Stimulated activated CD8-positive, alpha-beta memory T cell treated with anti-CD3 and anti-CD28 coated beads, Interleukin-7, amount 100 ng/mL, for 24 hours (primary cell): ENCODE measurements at places on chromosomes 3 and 15.

DNA sequence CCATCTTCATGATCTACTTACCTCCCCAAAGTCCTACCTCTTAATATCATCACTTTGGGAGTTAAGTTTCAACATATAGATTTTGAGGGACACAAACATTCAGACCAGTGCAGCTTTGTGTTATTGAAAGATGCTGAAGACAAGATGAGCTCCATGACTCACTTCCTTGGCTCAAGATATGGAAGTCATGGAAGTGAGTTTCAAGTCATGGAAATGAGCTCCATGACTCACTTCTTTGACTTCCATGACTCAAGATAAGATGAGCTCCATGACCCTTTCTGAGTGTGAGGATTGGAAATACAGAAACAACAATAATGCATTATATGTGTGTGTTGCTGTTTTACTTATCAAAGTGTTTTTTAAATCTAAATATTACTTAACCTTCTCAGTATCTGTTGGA lies 170.2 kb upstream of the TPRG1 start:
- DNase-seq = no peak

DNA sequence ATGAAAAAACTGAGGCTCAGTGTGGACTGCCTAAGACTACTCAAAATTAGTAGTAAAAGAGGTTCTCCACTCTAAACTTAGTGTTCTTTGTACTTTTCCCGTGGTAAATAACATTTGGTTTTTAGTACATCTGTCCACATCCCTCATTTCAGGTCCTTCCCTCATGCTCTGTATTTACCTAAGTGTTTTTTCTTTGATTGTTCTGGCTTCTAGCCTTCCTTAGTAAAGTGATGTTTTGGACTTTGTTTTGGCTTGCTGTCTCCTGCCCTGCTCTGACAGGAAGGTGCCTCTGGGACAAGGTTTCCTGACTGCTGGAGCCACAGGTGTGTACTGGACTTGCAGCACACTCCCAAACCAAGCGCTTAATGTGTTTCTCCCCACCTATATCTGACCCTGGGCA lies 29.9 kb upstream of the ALDH1A2 start:
- DNase-seq = no peak

DNA sequence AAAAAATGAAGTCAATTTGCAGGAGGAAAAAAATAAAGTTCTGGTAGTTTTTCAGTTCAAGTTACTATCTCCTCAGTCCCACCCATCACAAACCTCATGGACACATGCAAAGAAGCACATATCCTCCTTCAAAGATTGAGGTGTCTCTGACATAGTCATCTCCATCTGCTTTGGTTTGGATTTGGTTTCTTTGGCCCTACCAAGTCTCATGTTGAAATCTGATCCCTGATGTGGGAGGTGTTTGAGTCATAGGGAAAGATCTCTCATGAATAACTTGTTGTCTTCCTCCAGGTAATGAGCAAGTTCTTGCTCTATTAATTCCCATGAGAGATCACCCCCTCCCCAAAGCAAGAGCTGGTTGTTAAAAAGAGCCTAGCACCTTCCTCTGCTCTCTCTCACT lies 446.8 kb downstream of the IGSF11 start:
- DNase-seq = no peak

DNA sequence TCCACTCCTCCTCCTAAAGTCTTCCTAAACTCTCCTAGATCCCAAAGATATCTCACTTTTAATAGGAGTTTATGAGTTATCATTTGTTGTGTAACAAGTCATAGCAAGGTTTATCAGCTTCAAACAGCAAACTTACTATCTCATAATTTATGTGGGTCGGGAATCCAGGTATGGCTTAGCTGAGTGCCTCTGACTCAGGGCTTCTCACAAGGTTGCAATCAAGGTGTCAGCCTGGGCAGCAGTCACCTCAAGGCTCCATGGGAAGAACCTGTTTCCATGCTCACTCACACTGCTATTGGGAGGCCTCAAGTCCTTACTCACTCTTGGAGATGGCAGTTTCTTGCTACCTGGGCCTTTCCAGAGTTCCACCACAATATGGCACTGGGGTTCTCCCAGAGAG lies 889.8 kb downstream of the MCTP2 start:
- no peak for DNase-seq

- no peak for DNase-seq
These were observed 15.1 kb downstream of the HRG start for GRCh38 chr3:186680869-186681268.

- DNase-seq = no peak
These were observed 4.4 kb upstream of the FURIN start for GRCh38 chr15:90863987-90864386.

- DNase-seq = no peak
These were observed 25.3 kb downstream of the FAM98B start for GRCh38 chr15:38479266-38479665.

DNA sequence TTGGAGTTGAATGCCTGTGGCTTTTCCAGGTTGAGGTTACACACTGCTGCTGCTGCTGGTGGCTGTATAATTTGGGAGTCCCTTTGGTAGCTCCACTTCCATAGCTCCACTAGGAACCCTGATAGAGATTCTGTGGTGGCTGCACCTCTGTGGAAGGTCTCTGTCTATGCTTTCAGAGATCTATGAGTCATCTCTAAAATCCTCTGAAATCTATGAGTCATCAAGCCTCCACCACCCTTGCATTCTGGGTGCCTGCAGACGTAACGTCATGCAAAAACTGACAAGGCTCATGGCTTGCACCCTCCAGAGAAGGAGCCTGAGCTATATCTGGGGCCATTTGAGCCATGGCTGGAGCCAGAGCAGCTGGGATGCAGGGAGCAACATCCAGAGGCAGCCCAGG lies 1037.0 kb upstream of the CFAP20DC start:
- DNase-seq = no peak

GRCh38 chr3:15316998-15317435 lies 15.4 kb downstream of the SH3BP5 start:
- DNase-seq = no peak

DNA sequence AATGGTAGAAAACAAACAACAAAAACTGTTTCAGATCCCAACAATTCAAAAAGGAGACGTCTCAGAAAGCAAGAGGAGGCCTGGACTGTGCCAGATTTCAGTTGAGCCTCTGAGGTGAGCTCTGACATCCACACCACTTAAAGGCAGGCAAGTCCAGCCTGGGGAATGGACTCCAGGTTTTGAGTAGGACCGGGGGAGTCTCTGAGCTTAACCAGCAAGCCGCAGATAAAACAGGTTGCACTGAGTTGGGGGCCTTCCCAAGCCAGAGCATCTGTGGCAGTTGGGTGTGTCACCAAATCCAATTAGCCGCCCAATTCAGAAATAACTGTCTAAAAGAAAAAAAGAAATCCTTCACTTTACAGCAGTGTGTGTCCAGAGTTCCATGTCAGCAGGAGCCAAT lies 54.7 kb downstream of the OXNAD1 start:
- no peak for DNase-seq

DNA sequence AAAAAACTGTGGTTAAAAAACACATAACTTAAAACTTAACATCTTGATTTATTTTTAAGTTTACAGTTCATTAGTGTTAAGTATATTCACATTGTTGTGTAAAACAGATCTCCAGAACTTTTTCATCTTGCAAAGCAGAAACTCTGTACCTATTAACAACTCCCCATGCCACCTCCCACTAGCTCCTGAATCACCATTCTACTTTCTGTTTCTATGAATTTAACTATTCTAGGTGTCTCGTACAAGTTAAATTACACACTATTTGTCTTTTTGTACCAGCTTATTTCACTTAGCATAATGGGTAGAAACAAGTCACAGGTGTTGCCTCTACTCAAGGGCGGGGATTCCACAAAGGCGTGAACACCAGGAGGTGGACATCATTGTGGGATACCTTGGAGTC lies 43.2 kb downstream of the CRTC3 start:
- no peak for DNase-seq

DNA sequence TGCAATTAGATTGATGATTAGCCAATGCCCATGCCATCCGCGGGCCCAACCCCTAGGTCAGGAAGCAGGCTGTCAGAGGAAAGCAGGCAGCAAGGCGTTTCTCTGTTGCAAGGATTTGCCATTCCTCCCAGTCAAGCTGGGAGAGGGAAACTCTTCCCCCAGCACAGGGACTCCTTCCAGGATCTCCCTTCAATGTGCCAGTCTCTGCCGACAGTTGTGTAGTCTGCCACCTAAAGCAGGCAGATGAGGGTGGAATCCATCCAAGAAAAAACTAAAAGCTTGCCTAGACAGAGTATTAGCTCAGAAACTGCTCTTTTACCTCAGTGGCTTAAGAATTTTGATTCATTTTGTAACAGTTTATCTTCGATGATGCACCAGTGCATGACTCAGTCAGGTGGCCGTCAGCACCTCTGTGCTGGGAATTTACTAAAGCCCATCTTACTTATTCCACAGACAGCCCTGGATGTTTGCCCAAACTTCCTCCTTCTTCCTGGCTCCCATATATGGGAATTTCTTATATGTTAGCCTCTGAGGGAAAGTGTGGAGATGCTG lies 501.5 kb upstream of the THBS1 start:
- no peak for DNase-seq

GRCh38 chr15:68328443-68328842 lies 50.9 kb downstream of the FEM1B start:
- DNase-seq = no peak

GRCh38 chr3:135197856-135198255 lies 402.8 kb downstream of the EPHB1 start:
- no peak for DNase-seq
